Adipocyte (in vitro differentiated cells): ENCODE measurements at places on chromosomes 6 and 20.
A peak's percentile ranks its signal among the peaks of the same experiment; 100 is the strongest.

DNA sequence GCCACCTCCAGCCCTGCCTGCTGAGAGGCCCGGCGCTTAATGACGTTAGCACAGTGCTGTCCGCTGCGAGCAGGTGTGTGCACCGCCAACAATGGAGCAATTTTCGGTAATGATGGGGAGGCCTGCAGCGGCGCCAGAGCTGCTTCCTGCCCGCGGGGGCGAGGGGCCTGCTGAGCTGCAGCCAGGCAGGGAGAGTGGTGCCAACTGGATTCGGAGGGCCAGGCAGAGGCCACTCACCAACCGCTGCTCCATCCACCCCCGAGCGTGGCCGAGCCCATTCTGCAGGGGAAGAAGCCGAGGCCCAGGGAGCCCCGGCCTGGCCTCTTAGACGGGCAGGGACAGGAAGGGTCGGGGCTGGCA lies 9.6 kb downstream of the HRH3 start:
- DNase-seq = no peak

DNA sequence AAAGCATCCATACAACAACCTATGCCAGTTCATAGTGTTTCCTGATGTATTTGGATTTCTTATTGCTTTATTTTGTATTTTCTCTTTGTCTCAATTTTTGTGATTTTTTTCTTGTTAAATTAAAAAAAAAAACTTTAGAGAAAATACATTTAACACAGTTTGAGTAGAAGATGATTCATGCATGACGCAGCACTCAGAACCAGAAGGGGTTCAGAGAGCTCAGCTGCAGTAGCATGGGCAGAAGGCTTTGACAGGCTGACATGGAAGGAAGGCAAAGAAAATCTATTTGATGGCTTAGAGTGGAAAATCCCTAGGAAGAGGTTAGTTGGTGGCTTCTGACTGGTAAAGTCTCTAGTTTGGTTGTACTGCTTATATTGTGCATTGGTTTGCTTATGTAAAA lies 207.2 kb upstream of the STXBP5 start:
- DNase-seq = peak; percentile 66

GRCh38 chr6:7578931-7579330 lies 11.1 kb upstream of the SNRNP48 start:
- DNase-seq = peak; percentile 42

- no peak for DNase-seq
Measured at GRCh38 chr6:45653117-45653883, 275.6 kb upstream of the SUPT3H start.

DNA sequence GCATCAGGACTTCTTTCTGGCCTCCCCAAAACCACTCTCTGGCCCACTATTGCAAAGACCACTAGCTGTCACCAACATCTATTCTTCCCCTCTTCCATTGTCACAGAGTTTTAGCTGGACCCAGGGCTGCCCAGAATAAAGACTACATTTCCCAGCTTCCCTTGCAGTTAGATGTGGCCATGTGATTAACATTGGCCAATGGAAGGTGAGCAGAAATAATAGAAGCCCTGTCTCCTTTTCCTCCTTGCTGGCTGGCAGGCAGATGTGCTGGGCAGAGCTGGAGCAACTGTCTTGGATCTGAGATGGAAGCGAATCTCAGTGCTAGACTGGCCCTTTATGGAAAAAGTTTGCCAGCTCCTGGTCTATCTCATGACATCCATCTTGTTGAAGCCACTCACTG lies 97.0 kb downstream of the KCNB1 start:
- peak; percentile 57 for DNase-seq

GRCh38 chr6:155254139-155254538 lies 9.7 kb upstream of the CLDN20 start:
- DNase-seq = no peak

DNA sequence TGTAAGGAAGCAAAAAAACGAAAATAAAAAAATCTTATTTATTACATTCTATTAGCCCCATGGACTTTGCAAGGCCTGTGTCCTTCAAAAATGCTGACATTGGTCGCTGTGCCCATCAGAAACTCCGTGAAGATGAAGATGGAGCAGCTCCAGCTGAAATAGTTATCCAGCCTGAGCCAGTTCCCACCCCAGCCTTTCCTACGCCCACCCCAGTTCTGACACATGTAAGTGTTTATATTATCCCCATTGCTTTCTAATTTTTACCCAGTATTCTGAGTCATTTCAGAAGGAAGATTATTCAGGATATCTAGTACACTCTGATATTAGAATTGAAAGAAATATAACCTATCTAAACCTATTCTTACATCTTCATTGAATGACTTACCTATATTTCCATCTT lies 217.7 kb downstream of the ARHGAP18 start:
- no peak for DNase-seq

GRCh38 chr20:46964618-46965455 lies 70.2 kb downstream of the EYA2 start:
- DNase-seq = no peak

- no peak for DNase-seq
Measured at GRCh38 chr6:150282806-150283205, 86.0 kb upstream of the IYD start.

- no peak for DNase-seq
Measured at GRCh38 chr20:50130995-50131394, 18.0 kb upstream of the UBE2V1 start.

DNA sequence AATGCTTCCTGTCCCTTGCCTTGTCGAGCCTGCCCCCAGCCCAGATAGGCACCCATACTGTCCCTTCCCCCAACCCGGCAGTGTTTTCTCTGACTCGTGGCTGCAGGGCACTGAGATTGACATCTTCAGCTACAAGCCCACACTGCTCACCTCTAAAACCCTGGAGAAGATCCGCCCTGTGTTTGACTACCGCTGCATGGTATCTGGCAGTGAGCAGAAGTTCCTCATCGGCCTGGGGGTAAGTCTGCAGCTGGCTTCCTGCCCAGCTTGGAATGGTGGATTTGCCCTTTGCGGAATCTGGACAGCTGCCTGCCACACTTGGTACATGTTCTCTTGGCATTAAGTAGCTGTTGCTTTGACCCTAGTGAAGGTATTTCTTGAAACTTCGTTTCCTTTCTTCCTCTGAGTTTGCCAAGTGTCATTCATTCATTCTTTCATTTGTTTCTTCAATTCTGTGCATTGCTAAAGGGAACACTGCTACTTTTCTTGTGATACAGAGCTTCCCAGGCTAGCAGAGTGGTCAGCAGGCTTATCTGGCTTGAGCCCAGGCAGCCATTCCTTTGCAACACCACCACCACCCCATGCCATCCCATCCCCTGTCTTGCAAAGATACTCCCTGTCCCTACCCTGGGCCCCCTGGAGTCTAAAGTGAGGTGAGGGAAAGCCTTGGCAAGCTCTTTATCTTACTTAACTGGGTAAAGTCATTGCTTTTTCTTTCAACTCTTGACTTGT lies 26.2 kb downstream of the CCDC167 start:
- peak; percentile 72 for DNase-seq

GRCh38 chr20:26154224-26154623 lies 457.6 kb upstream of the ZNF337 start:
- no peak for DNase-seq

- DNase-seq = no peak
Measured at GRCh38 chr6:43217351-43217750, 11.9 kb downstream of the DNPH1 start.

DNA sequence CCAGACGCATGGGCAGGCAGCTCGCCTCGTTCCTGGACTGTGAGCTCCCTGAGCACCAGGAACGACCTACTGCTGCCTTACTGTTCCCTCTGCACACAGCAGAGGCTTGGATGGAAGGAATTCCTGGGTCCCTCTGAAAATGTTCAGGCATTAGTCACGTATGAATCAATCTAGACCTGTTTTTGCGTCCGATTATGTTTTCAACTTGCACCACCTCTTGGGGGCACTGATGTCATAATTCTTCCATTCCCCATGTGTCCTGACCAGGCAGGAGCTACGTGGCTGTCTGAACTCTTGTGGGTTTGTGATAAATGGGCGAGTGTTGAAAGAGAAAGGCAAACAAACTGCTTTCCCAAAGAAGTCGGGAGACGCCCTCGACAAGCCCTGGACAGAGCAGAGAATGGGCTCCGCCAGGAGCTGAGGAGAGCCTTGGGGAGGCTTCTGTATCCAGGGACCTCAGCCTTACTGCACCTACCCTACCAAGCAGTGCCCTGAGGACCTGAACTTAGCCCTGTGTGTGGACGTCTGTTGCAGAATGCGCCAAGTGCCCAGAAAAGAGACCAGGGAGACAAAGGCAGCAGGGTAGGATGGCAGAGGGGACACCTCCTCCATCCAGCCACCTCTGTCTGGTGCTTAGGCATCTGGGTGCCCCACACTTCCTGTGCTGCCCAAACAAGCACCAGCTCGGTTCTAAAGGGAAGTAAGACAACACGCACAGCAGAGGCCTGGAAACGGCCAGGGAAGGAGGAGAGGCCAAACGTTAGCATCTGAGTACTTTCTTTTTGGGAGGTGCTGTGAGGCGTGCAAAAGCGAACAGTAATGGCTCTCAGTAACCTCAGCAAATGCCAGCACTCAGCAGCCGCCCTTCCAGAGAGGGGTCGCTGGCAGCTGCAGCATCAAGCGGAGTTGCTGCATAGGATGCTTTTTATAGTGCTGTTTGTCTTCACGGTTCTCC lies 124.2 kb downstream of the LY86 start:
- DNase-seq = no peak

DNA sequence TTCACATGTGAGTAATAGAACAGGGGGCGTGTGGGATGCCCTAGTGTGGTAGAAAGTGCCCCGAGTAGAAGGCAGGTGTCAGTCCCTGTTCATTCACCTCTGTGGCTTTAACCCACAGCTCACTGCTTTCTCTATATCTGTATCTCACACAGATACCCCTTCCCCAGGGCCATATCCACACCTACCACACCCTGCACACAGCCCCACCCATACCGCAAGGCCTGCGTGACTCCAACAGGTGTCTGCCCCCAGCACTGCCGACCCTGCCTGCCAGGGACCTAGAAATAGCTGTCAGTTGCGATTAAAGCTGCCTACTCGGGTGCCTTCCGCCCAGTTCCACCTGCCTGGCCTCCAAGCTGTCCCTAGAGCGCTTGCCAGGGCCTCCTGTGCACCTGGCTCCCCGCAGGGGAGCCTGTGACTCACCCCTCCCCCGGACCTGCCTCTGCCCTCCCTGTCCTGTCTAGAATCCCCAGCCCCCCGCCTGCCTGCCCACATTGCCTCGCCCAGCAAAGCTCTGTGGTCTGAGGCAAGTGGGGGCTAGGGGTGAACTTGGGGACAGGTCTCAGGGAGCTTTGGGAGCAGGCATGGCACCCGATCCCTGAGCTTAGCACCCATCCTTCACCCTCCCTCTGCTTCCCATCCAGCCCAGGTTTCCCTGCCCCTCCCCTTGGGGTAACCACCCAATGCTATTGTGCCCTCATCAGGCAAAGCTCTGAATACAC lies 38.3 kb upstream of the ID1 start:
- no peak for DNase-seq

DNA sequence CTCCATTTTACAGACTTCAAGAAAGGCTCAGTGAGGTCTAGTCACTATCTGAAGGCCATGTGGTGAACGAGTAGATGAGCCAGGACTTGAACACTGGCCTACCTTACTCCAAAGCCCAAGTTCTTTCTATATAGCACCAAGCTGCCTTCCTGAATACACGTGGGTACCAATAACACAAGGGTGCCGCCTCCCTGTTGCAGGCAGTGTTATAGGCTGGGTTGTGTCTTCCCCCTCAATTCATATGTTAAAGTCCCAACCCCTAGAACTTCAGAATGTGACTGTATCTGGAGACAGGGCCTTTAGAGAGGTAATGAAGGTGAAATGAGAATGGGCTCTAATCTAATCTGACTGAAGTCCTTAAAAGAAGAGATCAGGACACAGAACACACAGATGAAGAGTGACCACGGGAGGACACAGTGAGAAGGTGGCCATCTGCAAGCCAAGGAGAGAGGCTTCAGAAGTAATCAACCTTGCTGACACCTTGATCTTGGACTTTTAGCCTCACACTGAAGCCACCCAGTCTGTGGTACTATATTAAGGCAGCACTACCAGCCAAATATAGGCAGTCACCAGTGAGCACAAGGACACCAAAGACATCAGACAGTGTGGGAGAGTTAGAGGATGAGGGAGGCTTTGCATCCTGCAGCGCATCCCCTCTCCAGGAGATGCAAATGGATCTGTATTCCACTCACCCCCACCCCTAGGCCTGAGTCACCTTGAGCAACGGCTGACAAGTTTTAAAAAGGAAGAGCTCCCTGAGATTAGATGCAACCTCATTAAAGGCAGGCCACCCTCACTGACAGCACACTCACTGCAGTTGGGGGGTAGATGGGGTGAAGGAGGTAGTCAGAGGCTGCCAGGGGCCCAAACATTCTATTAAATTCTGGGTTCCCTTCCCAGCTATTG lies 40.9 kb upstream of the LYRM2 start:
- no peak for DNase-seq

GRCh38 chr20:34713194-34713943 lies 9.2 kb downstream of the TP53INP2 start:
- DNase-seq = peak; percentile 97
